ENCODE measurements at places on chromosomes 7 and 10.

DNA sequence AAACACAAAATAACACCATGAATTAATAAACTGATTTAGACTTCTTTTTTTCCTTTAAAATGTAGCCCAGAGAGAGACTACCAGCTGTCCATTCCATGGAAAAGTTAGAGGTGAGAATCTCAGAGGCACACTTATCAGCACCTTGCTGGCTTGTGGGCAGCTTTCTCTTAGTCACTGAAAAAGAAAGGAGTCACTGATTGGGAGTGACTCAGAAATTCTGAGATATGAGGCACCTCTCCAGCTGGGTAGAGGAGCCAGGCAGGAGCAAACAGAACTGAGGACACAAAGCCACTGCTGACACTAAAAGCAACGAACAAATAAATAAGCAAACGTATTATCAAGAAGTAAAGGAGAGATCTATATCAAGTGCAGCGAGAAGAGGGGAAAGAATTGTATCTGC, 310.6 kb downstream of the PARD3 start:
- no peak for DNase-seq

DNA sequence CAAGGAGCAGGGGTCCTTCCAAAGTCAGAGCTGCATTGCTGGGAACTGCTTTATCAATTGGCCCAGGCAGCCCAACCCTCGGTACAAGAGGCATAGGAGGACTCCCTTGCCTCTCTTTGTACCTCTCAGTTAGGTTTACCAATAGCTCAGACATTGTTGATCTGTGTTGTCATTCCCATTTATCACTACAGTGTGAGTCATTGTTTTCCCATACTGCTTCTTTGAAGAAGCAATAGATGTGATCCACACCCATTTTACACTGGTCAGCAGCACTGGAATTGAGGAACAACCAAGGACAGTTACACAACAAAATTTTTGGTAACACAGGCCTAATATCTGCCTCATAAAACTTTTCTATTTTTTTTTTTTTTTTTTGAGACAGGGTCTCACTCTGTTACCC, 307.2 kb downstream of the SNX13 start:
- no peak for DNase-seq

DNA sequence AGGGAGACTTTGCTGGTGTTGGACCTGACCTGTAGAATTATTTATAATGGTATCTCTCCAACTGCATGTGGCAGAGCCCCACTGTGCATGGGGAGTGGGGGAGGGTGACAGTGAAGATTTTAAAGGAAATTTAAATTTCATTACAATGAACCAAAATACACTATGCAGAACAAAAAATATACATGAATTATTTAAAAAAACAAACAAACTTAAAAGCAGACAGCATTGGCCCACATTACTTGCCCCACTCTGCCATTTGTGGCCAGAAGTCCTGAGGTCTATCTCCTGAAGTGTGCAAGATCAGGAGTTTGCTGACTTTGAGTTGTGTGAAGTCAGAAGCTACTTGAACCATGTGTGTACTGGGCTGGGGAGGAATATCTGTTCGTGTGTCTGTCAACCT, 40.5 kb downstream of the AP3M1 start:
- DNase-seq: no peak

DNA sequence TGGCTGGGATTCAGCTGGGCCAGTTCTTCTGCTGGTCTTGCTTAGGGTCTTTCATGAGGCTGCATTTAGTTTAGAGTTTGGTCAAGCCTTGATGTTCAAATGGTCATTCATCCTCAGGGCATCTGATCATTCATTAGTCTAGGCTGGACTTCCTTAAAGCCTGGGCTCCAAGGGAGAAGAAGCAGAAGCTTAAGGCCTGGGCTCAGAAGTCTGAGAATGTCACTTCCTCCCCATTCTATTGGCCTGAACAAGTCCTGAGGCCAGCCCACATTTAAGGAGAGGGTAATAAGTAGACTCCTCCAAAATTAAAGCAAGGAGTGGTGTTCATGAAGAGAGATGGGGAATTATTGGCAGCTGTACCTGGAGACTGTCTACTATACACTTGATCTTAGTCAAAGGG, 193.2 kb upstream of the HABP2 start:
- no peak for DNase-seq

- no peak for DNase-seq
Observed at GRCh38 chr7:109136893-109137292, 567.2 kb downstream of the DNAJB9 start.

- no peak for DNase-seq
Observed at GRCh38 chr7:18846765-18847215, 270.6 kb downstream of the TWIST1 start.

GRCh38 chr7:157832006-157832405, 495.2 kb downstream of the DNAJB6 start:
- no peak for DNase-seq

DNA sequence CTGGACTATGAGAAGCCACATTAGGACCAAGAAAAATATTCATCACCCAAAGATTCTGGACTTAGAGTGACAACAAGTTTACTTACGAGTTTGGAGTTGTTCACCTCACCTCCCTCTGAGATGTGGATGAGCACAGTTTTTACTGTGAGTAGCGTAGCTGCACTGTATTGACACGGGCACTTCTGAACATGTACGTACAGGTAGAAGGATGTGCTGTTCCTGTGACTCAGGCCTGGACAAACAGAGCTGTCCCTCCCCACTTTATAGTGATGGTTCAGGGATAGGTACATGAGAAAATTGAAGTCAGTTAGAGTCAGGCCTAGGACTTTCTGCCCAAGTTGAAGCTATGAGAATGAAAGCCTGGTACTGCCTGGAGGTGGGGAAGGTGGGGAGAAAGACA, 80.9 kb upstream of the DYNC1I1 start:
- no peak for DNase-seq

DNA sequence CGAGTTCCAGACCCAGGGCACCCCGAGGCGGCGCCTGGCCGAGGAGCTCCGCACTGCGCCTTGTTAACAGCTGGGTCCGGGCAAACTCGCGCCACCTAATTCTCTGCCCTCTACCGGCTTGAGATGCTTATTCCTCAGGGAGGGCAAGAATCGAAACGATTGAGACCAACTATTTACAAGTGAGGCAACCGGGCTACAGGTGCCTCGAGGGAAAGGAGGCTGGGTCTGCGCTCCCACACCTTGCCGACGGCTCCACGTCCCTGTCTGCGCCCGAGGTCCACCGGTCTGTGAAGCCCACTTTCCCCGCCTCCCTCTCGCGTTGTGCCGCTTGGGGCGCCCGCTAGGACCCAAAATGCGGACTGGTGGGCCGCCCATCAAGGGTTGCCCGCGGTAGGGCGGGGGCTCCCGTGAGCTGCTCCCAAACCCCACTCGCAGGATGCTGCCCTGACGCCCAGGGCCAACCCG, 527 bp downstream of the AKR1B1 start:
- DNase-seq: peak; percentile 39

- DNase-seq: no peak
Observed at GRCh38 chr10:117432866-117433265, 57.6 kb upstream of the PDZD8 start.

DNA sequence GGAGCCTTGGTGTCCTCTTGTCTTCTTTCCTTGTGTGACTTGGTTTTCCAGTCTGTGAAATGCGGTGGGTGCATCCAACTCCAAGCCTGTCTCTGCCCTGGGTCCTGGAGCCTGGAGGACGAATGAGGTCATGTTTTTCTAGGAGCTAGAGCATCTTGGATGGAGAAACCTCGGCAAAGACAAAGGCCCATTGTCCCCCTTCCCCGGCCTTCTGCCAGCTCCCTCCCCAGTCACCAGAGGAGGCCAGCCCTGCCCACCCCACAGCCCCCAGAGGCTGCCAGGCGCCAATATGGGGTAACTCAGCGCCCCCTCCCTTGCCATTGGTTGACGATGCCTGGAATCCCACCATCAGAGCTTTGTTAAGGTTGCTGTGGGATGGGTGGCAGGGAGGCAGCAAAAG, 40.4 kb downstream of the KCTD7 start:
- no peak for DNase-seq

- no peak for DNase-seq
Observed at GRCh38 chr7:4240520-4241303, 441.4 kb upstream of the FOXK1 start.

- no peak for DNase-seq
Observed at GRCh38 chr10:72924351-72924750, 30.3 kb downstream of the PLA2G12B start.
